ENCODE measurements at places on chromosomes 7 and 10.

GRCh38 chr10:9781666-9782065 is 1236.0 kb upstream of the CELF2 start:
- no peak for DNase-seq

DNA sequence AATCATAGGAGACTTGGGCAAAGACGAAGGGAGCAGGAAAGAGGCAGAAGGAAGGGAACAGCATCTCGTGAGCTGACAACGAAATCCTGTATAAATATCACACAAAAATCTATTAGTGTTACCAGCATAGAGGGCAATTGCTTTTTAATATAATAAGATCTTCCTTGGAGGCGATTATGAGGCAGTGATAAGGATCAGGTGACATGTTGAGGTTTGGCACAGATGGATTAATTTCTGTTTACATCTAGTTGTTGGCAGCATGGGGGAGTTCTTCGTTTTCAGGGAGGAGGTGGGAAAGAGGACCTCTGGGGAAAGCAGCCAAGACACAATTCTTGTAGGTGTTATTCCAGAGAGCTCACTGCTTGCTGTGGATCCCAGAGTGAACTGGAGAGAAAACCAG is 163.8 kb downstream of the PLXNA4 start:
- DNase-seq: no peak

- no peak for DNase-seq
These were observed 591.6 kb downstream of the SDK1 start for GRCh38 chr7:3892686-3893085.

GRCh38 chr7:50673096-50673495 is 107.9 kb upstream of the DDC start:
- no peak for DNase-seq
